ENCODE measurements at places on chromosomes 4 and X.

DNA sequence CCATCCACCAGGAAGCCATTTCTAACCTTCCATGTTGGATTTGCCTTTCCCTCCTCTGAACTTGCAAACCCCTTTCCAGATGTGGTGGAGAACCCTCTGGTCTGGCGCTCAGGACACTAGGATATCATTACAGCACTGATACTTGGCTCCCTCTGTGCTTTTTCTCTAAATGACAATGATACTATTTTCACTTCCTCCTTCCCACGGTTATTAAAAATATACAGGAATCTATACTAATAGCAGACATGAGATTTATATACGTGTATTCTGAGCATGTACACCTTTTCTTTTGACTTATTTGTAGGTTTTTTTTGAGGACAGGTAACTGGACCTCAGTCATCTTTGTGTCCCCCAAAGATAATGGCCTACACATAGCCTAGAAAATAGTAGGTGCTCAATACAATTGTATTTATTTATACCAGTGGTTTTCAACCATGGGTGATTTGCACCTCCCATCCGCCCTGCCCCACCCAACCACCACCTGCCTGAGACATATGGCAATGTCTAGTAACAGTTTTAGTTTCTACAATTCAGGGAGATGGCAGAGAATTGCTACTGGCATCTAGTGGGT, 60.4 kb upstream of the PLAC8 start:
- no peak overlapping the region for H3K4me3 ChIP-seq
- H3K36me3 ChIP-seq: peaks cover 17% of the 10 kb centered on the region
- no peak overlapping the region for H3K27ac ChIP-seq

- H3K4me3 ChIP-seq: no peak overlapping the region
- H3K27ac ChIP-seq: no peak overlapping the region
- DNase-seq: no peak
- H3K4me1 ChIP-seq: no peaks in the 10 kb centered on the region
Measured at GRCh38 chrX:54602563-54602962, 72.5 kb downstream of the GNL3L start.

DNA sequence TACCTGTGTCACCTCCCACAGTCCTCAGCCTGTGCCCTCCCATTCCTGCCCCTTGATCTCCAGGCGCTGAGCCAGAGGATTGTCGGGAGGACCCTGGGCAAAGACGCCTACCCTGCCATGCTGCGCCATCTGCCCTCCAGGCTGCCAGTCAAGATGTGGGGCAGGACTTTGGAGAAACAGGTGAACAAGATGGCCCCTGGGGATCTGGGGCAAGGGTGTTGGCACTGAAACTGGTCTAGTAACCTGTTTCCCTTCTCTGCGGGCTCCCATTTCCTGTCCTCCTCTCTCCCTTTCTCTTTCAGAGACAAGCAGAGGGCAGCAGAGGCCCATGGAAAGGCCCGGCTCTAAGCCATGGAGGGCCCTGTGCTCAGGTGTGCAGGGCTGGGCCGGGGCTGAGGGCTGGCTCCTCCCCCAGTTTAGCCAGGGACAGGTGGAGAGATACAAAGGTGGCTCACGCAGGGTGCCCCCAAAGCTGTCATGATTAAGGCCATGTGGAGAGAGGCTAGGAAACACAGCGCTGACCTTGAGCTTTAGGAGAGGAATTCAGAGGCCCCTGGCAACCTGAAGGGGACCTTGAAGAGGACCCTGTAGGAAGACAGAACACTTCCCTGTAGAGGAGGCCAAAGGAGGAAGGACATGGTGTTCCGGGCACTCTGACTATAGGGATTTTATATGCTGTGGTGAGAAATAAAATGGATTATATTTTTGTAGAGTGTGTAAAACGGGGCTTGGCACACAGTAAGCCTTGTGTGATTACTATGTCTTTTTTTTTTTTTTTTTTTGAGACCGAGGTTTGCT, at the start of gene GLOD5:
Gene GLOD5 (plus strand): TSS at position 74 of the 798 bp plus-strand sequence. CDS start 44 bp downstream, at position 118.
- no peaks in the 10 kb centered on the region for H3K36me3 ChIP-seq
- H3K4me1 ChIP-seq: peaks cover 6% of the 10 kb centered on the region
- peaks cover 3% of the 10 kb centered on the region for H3K27me3 ChIP-seq
- no peak within 1 kb of the TSS for H3K4me3 ChIP-seq
- H3K27ac ChIP-seq: peak within 1 kb of the TSS; percentile 73
- peak; percentile 46 for DNase-seq

DNA sequence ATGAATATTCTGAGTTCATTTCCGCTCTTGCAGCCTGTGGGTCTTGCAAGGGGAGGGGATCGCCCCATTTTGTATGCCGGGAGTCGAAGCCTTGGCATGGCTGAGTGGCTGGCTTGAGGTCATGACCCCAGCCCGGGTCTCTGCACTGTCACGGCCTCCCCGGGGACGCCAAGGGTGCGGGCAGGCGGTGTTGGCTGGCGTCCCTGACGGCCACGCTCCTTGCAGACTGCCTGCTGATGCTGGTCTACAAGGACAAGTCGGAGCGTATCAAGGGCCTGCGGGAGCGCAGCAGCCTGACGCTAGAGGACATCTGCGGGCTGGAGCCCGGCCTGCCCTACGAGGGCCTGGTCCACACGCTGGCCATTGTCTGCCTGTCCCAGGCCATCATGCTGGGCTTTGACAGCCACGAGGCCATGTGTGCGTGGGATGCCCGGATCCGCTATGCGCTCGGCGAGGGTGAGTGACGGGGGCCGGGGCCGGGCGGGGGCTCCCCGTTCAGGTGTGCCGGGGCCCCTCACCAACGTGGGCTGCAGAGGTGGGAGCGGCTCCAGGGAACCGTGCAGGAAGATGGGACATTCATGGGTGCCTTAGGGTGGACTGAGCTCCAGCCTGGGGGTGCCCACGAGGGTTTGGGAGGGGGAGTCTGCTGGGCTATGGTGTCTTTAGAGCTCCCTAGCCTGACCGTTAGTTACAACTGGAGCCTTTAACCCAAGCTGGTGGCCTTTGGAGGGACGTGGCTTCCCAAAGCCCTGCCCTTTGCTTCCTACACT, 10.3 kb downstream of the DOK7 start:
- no peak for DNase-seq
- H3K27me3 ChIP-seq: no peaks in the 10 kb centered on the region
- no peak overlapping the region for H3K27ac ChIP-seq
- no peak overlapping the region for H3K4me3 ChIP-seq

DNA sequence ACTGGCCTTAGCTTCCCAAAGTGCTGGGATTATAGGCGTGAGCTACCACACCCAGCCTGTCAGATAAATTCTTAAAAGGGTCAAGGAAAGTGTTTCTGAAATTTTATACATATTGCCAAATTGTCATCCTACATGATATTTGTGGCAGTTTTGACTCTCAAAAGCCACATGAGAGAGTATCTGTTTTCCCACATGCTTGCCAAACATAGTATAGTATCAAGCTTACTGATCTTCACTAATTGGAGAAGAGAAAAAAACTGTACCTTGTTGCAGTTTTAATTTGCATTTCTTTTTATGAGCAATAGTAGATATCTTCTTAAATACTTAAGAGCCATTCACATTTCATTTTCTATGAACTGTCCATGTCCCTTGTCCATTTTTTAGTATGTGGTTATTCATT, 83.6 kb downstream of the TET2 start:
- no peak overlapping the region for H3K27ac ChIP-seq
- no peaks in the 10 kb centered on the region for H3K27me3 ChIP-seq
- H3K4me1 ChIP-seq: no peaks in the 10 kb centered on the region
- H3K36me3 ChIP-seq: peaks cover 20% of the 10 kb centered on the region
- DNase-seq: no peak

DNA sequence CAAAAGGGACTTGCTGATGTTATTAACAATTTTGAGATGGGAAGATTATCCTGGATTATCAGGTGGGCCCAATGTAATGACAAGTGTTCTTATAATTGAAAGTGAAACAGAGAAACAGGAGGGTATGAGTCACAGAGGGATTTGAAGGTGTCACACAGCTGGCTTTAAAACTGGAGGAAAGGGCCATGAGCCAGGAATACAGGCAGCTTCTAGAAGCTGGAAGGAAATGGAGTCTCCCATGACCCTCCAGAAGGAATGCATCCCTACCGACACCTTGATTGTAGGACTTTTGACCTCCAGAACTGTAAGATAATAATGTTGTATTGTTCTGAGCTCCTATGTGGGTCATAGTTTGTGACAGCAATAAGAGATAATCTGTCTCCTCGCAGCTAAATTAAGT, 98.0 kb upstream of the STIM2 start:
- peaks cover 8% of the 10 kb centered on the region for H3K36me3 ChIP-seq
- H3K27me3 ChIP-seq: no peaks in the 10 kb centered on the region
- no peak for DNase-seq
- H3K27ac ChIP-seq: no peak overlapping the region
- H3K4me1 ChIP-seq: peaks cover 4% of the 10 kb centered on the region
- H3K4me3 ChIP-seq: no peak overlapping the region

GRCh38 chr4:89439533-89439932, 131.9 kb upstream of the GPRIN3 start:
- no peaks in the 10 kb centered on the region for H3K36me3 ChIP-seq
- peaks cover 10% of the 10 kb centered on the region for H3K4me1 ChIP-seq
- H3K27me3 ChIP-seq: peaks cover 11% of the 10 kb centered on the region
- H3K27ac ChIP-seq: no peak overlapping the region
- H3K4me3 ChIP-seq: no peak overlapping the region
- no peak for DNase-seq

GRCh38 chr4:188620608-188621007, 481.4 kb downstream of the TRIML1 start:
- DNase-seq: no peak
- H3K27ac ChIP-seq: no peak overlapping the region
- no peaks in the 10 kb centered on the region for H3K27me3 ChIP-seq
- H3K4me3 ChIP-seq: no peak overlapping the region
- no peaks in the 10 kb centered on the region for H3K4me1 ChIP-seq

DNA sequence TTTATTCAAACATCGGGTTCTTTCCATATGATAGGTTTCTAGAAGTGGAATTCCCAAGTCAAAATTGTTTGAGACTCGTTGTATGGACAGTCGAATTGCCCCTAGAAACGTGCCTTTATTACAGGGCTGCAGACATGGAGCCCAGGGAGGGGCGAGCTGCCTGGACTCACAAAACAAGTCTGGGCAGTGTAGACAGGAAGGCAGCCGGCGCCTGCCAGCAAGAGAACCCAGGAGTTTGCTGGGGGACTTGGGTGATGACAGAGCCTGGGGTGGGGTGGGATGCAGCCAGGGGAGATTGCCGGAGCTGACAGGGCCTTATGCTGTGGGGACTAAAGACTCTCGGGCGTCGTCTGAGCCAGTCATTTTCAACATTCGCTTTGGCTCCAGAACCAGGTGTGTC, 107.4 kb upstream of the MSX1 start:
- no peaks in the 10 kb centered on the region for H3K4me1 ChIP-seq
- DNase-seq: no peak
- H3K4me3 ChIP-seq: no peak overlapping the region
- H3K27ac ChIP-seq: no peak overlapping the region

DNA sequence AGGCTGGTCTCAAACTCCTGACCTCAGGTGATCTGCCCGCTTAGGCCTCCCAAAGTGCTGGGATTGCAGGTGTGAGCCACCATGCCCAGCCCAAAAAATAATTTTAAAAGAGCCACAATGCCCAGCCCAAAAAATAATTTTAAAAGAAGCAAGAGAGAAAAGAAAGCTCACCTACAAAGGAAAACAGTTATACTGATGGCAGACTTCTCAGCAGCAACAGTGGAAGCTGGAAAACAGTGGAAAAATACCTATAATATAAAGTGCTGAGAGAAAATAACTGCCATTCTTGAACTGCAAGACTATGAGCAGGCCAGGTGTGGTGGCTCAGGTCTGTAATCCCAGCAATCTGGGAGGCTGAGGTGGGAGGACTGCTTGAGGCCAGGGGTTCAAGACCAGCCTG, 13.3 kb upstream of the HMGB2 start:
- peaks cover 1% of the 10 kb centered on the region for H3K36me3 ChIP-seq
- H3K27ac ChIP-seq: no peak overlapping the region
- no peak for DNase-seq
- peaks cover 8% of the 10 kb centered on the region for H3K27me3 ChIP-seq
- H3K4me3 ChIP-seq: no peak overlapping the region

GRCh38 chr4:47372561-47372960, 90.9 kb downstream of the COMMD8 start:
- H3K27ac ChIP-seq: no peak overlapping the region
- no peak overlapping the region for H3K4me3 ChIP-seq
- H3K4me1 ChIP-seq: no peaks in the 10 kb centered on the region
- DNase-seq: no peak
- H3K27me3 ChIP-seq: no peaks in the 10 kb centered on the region

DNA sequence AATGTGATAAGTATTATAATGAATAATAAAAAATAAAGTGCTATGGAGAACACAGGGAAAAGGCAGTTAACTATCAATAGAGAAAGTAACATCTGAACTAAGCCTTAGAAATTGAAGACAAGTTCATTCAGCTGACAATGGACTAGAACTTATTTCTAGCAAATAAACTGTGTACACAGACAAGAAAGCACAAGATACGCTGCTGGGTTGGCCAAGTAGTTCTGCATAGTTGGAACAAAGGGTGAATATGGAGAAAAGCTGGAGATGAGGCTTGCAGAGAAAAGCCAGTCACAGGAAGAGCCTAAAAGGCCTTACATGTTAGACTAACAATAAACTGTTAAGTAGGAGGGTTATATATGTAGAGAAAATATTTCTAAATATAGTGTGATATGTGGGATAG, 71.2 kb downstream of the WDFY3 start:
- H3K27ac ChIP-seq: no peak overlapping the region
- no peak overlapping the region for H3K4me3 ChIP-seq
- H3K36me3 ChIP-seq: no peaks in the 10 kb centered on the region
- H3K4me1 ChIP-seq: no peaks in the 10 kb centered on the region

- no peaks in the 10 kb centered on the region for H3K4me1 ChIP-seq
- no peaks in the 10 kb centered on the region for H3K27me3 ChIP-seq
- H3K4me3 ChIP-seq: no peak overlapping the region
Measured at GRCh38 chr4:176920694-176921093, 128.0 kb upstream of the VEGFC start.

DNA sequence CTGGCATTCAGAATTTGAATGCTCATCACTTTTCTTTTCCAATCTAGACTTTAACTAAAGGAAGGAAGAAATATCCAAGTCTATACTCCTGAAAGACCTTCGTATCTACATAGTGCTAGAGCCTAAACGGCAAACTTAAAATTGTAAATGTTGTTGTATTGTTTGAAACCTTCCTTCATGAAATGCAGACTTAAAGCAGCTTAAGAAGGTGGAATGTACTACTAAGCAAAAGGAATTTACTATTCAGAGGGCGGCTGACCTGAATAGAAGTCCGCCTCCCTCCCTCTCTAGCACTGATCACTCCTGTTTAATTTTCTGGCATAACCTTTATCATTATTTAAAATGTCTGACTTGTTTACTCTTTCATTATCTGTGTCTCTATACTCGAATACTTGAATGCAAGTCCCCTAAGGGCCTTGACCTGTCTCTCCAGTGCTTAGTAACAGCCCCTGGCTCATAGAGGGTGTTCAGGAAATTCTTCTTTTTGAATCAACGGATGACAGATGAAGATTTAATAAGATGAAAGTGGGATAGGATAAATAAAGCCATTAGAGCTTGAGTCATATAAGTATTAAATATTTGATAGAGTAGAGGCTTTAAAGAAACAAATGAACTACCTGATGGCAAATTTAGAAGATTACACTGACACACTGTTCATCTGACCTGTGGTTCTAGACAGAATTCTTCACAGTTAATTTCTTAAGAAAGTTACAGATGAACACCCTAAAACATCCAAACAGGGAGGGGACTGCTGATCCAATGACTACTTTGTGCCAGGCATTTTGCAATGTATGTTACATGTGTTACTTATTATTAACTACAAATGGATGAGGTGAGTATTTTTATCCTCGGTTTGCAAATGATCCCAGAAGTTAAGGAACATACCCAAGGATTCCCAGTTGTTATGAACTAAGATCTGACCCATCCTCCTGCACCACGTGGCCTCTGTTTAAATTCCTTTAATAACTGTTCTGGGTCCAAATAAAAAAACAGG, 20.2 kb upstream of the RBPJ start:
- H3K4me1 ChIP-seq: peaks cover 35% of the 10 kb centered on the region
- no peak overlapping the region for H3K4me3 ChIP-seq
- no peaks in the 10 kb centered on the region for H3K27me3 ChIP-seq
- no peak for DNase-seq
- H3K36me3 ChIP-seq: peaks cover 11% of the 10 kb centered on the region
